ENCODE measurements at places on chromosomes 2 and 18.

DNA sequence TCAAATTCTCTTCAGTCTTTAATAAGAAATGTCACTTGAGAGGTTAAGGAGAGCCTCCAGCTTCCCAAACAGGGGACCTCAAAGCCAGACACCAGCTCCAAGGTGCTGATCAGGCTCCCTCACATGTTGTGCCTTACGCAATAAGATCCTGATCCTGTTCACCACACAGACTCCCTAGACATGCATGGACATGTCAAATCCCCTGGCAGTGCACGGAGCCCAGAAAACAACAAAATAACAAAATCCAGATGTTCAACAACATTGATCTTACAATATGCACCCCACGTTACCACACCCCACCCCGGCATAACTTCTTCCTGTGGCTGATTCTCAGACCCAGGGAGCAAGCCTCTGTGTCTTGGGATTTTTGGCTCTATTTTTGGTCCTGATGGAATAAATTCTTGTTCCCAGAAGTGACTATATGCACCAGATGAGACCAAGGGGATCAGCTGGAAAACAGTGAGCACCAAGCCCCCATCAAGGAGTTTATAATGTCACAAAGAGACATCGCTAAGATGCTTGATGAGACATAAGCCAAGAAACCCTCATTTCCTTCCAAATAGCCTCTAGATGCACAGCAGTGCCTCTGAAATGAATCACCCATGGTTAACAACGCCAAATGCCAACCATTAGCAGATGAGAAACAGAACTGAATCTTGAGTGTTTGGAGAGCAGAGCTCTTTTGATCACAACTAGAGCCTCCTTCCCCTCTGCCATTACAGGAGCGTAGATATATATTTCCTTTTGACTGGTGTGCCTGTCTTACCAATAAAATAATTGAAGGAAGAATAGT lies 198.2 kb downstream of the PRKCE start:
- no peak for DNase-seq

- DNase-seq, result no peak
Measured at GRCh38 chr2:96534701-96535181, 1.8 kb upstream of the ARID5A start.

DNA sequence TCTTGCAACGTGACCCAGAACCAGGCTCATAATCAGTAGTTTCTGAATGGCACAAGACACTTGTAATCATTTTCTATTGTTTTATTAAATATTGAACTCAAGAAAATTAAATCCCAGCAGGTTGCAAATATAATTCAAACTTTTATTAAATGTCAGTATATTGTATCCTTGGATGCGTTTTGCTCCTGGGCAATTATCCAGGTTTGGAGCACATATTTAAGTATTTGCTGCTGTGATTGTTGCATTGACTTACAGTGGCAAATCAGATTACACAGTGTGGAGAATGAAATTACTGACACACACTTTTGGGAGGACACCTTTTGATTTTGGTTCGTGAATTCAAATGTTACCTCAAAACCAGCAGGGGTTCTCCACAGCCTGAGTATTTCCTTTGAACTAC lies 27.1 kb upstream of the TMEM178A start:
- no peak for DNase-seq

- DNase-seq, result no peak
Measured at GRCh38 chr18:845152-845819, 33.2 kb upstream of the YES1 start.

DNA sequence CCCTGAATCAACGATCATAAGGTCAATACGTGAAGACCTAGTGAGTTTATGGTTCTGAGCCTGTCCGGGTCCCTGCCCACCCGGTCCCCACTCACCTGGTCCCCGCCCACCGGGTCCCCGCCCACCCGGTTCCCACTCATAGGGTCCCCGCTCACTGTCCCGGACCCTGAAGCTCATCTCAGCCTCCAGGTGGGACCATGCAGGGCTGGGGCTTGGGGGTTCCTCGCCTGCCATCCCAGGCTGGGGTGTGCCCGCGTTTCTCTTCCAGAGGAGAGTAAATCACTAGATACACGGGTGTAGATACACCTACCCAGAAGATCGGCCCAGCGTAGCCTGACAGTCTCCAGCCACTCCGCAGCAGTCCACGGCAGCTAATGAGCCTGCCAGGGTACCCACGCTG lies 131.5 kb downstream of the MBP start:
- no peak for DNase-seq

DNA sequence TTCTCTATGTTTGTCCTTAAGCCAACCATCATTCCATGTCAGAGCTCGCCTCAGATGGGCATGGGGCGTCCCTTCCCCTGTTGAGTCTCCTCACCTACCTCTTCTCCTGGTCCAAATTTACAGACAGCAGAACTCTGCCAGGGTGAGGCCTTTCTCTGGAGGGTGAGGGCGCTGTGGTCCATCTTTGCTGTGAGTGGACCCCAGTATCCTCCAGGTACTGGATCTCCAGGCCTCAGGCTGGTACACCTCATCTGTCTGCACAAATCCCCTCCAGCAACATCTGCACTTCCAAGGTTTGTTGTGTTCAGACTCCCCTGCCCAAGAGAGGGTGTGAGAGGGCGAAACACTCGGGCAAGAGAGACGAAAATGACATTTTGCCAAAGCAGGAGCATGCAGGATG lies 63.9 kb upstream of the EDAR start:
- no peak for DNase-seq

DNA sequence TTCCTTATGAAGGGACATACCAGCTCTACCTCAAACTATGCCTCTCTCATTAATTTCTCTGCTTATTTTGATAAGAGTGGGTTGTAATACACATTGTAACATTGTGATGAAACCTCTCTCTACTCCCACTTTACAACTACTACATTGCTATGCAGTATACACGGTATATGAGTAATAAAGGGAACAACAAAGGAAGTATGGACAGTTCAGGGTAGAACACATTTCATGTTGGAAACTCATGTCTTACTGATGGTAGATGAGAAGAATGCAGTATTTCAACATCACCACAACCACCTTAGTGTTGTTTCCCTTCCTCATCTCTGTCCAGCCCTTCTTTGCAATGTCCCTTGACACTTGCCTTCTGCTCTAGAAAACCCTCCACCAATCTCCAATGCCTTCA lies 515.9 kb upstream of the CELF4 start:
- no peak for DNase-seq

DNA sequence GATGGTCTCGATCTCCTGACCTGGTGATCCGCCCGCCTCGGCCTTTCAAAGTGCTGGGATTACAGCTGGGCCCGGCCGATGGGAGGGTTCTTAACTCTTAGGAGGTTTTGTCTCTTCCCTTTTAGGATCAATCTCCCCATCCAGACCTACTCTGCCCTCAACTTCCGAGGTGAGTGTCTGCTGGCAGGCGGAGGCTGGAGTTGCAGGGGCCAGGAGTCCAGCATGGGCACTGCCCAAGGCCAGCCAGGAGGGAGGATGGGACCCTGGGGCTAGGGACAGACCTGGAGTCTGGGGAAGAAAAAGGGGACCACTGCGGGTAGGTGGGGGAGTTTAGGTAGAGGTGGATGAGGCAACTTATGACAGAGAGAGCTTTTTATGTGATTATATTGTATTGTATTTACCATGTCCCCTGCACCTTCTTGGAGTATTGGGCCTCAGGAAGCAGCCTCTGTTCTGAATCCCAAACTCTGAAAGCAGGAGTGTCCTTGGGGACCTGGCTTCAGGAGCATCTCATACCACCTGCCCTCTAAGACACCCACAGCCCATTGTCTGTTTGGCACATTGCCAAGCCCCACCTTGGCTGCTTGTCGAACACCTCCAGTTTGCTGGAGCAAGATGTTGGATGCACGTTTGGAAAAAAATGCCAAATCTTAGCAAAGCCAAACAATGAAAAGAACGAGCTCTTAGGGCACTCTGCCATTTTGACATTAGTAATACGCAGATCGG lies 5.6 kb downstream of the DES start:
- DNase-seq, result no peak

DNA sequence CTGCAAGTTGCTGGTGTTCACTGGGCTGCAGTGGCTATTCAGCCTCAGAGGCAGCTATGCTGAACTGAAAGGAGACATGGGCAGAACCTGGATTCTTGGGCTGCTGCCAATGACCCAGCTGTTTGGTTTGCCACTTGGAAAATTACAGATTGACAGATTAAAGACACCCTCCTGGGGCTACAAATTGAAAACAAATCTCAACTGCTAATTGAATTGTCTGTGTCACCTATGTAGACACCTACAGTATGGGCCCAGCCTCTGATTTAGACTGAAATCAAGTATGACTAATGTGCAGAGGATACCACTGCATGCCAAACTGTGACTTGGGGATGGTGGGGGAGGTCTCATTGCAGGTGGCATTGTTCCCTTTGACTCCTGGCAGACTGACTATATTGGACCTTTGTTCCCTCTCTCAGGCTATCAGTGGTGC lies 42.8 kb downstream of the ITSN2 start:
- no peak for DNase-seq

- DNase-seq, result no peak
Measured at GRCh38 chr2:175034716-175035115, 29.5 kb upstream of the CHN1 start.

DNA sequence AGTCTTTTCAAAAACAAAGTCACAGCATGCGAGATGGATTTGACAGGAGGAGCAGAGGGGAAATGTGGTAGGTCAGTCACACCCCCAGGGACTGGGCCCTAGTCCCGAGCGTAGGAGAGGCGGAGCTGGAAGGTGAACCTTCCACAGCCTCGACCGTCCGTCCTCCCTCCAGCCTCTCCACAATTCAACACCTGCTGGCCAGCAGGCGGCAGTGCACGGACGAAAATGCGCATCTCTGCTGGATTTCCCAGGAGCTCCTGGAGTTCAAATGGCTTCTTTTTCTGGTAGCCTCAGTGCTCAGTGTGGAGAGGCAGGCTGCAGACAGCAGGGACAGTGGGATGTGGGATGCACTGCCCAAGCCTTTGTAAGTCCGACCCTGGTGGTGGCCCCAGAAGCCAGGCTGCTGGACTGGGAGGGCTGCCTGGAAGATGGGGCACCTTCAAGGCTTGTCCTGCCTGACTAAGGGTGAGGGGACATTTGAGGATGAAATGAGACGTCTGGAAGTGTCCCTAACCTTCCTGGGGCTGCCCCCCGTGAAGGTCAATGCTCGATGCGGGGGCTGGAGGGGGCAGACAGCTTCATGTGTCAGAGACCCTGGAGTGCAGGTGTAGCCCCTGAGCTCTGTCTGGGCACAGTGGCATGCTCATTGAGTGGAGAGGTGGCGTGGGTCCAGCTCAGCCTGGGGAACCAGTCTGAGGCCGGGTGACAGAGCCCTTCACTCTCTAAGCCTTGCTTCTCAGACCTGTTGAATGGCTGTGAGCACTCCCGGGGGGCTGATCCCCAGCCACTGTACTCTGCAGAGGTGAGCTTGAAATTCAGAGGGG lies 189.5 kb downstream of the TFCP2L1 start:
- no peak for DNase-seq

- DNase-seq, result no peak
Measured at GRCh38 chr2:86185517-86186212, 9.6 kb downstream of the IMMT start.

DNA sequence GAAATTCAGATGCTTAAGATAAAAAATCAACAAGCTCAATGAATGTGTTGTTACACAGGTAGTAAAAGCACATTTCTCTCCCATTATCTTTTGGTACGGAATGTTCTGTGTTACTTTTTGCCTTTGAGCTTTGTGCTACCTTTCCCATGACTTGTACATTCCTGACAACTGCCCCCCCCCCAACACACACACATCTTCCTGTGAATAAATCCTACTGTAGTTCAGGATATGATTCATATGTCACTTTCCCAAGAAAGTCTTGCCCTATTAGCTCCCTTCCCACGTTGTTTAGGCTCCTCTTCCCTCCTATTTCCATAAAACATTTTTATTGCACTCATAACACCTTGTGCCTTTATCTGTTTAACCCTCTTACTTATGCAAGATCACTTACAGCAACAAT lies 442.6 kb upstream of the LRATD1 start:
- DNase-seq, result no peak

DNA sequence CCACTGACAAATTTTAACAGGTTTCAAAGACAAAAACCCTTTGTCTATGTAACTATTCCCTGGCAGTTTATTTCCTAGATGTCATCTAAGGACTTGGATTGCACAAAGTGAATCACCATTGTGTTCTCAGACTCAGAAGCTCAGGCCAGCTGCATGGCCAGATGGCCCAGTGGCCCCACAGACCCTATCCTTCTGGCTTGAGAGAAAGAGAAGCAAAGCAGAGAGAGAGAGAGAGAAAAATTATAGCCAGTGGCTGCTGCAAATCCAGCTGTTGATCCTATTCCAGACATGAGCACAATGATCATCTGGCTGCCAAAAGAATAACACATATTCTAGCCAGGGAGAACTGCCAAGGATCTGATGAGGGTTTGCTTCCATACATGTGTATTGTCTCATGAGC lies 25.8 kb downstream of the CTLA4 start:
- DNase-seq, result peak; percentile 90

- DNase-seq, result no peak
Measured at GRCh38 chr2:174350018-174350417, 15.3 kb downstream of the SP9 start.

DNA sequence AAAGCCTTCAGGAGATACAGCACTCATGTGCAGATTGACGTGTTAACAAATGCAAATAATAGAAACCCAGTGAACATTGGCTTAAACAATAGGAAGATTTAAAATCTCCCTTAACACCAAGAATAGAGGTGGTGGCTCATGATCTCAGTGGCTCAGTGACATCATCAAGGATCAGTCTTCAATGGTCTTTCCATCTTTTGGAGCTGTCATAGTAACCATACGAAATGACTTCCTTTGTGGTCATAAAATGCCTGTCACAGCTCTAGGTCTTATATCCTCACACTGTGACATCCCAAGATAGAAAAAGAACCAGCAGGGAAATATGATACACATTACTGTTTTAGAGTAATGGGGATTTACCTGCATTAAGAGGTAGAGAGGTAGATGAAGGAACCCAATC lies 59.6 kb upstream of the ACKR3 start:
- no peak for DNase-seq

DNA sequence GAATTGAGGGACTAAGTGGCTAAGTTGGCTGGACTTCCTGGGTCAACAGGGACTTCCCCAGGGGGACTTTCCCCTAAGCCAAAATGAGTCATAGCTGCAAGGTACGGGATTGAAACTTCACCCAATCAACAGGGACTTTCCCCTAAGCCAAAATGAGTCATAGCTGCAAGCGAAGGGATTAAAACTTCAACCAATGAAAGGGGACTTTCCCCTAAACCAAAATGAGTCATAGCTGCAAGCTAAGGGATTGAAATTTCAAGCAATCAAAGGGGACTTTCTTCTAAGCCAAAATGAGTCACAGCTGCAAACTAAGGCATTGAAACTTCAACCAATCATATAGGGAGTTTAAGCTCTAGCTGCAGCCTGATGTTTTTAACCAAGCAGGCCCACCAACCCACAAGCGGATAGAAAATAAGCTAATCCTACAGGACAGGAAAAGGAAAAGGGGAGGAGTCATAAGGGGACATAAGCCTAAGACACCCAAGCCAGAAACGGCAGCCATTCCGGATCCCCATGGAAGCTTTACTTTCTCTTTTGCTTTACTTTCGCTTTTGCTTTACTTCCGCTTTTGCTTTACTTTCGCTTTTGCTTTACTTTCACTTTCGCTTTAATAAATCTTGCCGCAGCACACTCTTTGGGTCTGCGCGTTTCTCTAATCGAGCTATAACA lies 1375.4 kb upstream of the CELF4 start:
- DNase-seq, result no peak
